HCT116 (cell line): ENCODE measurements at places on chromosomes 3 and 15. TPM values are rescaled to one million over a fixed set of nuclear protein-coding genes. Genes with fewer than 3 reads are reported as not detected.

EIF4E3 gene
- 6.0 TPM for total RNA-seq

DNAJC19 gene
- total RNA-seq = 61.2 TPM

ZPLD1 gene
- total RNA-seq = not detected

UROC1 gene
- not detected for total RNA-seq

KLHL6 gene
- 0.15 TPM for total RNA-seq

ADAMTS7 gene
- 12.0 TPM for total RNA-seq

DNA sequence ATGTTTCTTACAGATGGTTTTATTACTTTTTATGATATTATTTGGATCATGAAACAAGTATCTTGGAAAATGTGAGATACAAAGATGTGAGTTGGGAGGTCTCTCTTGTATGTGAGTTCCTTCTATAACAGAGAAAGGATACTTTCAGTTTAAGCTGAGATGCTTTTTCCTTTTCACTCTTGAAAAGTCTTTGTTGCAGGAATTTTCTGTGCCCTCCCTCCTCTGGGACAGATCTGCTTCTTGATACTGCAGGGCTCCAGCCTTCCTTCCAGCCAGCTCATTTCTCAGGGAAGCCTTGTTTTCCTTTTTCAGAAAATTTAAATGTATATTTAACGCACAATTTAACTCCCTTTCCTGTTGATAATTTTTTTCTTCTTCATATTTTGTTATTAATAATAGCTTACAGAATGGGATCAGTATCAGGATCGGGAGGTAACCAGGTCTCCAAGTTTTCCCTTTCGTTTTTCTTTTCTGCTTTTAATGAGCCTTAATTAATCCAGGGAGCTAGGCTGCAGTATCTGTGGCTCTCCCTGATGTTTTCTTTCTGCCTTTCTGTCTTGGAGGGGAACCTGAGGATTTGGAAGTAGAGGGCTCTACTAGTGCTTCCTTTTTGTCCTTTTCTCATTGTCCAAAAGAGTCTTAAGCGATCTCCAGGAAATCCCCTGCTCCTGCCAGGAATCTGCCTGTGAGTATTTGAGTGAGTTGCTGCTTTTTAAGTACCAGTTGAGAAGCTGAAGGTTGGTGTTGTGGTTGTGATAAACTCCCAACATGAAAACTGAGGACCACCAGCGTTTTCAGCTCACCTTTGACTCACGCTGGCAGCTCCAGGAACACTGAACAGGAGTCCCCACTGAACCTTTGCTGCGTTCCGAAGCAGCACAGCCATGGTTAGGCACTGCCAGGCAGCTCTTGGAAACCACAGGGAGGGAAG lies 105.7 kb downstream of the IGF1R start:
- DNase-seq = no peak

GRCh38 chr15:70101459-70102113 lies 3.9 kb upstream of the TLE3 start:
- peak; percentile 82 for DNase-seq

DNA sequence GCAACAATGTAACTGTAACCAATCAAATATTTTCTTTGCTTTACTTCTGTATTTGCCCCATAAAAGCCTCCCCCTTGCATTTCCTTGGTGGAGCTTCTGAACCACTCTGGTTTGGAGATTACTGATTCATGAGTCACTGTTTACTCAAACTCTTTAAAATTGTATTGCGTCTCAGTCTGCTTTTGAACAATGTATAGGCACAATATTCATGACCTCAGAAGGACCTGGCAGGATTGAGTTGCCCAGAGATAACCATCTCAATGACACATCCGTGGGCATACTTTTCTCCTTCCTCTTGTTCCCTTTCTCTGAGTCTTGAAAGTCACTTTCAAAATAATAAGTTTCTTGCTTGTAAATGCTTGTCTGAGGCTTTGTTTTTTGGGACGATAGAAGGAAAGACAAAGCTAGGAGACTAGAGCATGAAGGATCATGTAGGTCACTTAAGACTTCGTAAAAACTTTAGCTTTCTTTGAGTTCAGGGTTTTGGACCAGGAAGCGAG lies 57.1 kb upstream of the POU1F1 start:
- DNase-seq = peak; percentile 79

DNA sequence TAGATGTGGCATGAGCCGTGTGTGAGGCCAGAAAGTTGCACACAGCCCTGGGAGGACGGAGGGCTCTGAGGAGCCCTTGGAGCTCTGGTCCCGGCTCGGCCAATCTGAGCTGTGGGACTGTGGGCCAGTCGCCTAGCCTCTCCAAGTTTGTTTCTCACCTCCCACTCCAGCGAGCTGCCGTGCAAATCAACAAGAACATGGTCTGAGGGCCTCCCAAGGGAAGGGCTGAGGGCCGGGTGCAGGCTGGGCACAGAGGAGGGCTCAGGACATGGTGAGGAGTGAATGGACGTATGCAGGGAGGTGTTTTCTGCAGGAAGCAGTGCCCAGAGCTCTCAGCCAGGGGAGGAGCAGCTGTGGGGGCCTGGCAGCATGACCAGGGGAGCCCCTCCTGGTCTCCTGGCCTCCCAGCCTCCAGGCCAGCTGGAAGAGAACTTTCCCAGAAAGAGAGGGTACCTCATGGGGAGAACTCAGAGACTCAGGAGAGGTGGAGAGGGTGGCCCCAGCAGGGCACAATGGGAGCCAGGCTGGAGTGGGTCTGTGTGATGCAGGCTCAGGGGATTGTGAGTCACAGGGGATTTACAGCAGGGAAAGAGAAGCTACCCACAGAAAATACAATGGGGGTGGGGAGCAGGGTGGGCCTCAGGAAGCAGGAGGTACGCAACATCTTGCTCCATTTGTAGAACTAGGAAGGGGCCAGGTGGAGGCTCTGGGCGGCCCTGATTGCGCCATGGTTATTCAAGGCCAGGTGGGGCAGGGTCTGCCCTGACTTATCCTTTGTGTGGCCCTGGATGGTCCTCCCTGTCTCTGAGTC lies 24.8 kb downstream of the PSTPIP1 start:
- no peak for DNase-seq
